ENCODE measurements at places on chromosomes 3 and 15.

- DNase-seq = no peak
Measured at GRCh38 chr3:134008630-134009156, 21.0 kb downstream of the SLCO2A1 start.

DNA sequence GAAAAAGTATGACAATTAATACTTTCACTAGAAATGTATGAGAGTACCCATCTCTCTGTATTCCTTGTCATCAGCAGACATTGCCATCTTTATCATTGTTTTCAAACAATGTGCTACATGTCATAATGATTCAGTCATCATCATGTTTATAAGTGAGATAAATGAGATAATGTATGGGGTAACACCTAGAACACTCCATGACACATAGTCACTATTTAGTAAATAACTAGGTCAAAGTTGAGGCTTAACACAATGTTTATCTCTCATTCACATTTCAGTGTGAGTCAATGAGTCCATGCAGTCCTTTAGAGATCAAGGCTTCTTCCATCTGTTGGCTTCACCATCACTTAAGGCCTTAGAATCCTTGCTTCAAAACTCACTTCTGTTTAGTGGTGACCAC is 70.0 kb downstream of the NLGN1 start:
- DNase-seq = no peak

GRCh38 chr3:5095886-5096285 is 26.2 kb upstream of the ARL8B start:
- no peak for DNase-seq

DNA sequence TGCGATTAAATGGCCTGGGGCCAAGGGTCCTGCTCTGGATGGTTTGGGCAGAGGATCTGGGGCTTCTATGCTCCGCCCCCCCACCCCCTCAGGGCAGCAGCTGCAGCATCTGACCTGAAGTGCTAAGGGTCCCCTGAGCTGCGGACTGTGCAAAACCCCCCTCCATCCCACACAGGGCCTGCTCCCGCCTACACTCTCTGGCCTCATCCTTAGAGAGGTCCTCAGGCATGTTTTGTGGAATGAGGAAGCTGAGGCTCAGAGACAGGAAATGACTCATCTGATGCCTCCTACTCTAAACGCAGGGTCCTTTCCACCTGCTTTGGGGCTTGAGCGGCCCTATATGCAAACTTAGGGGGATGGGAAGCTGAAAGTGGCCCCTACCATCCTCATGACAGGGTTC is 59.5 kb upstream of the CTSH start:
- no peak for DNase-seq

- DNase-seq = no peak
Measured at GRCh38 chr15:94792196-94792595, 560.8 kb downstream of the MCTP2 start.

DNA sequence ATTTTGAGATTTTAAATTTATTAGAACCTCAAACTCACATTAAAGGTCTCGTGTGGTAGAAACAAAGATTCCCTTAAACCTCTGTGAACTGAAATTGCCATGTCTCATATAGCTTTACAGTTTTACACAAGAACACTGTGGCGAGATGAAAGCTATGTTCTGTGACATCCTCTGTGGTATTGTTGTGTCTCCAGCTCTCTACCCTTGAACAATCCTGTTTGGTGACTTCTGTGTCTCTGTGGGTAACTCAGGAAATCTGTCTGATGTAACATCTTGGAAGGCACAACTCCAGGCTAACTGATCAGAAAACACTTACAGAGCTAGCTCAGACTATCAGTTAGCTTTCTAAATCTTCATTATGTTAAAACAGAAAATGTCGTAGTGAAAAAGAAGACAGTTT is 318.8 kb upstream of the GBE1 start:
- DNase-seq = no peak

GRCh38 chr15:66738595-66738994 is 36.6 kb downstream of the SMAD6 start:
- no peak for DNase-seq

GRCh38 chr3:54357301-54357700 is 234.9 kb downstream of the CACNA2D3 start:
- no peak for DNase-seq

- no peak for DNase-seq
Measured at GRCh38 chr15:67035886-67036285, 29.5 kb upstream of the SMAD3 start.

GRCh38 chr15:65818927-65819562 is 27.0 kb upstream of the DENND4A start:
- DNase-seq = no peak
